Stimulated activated CD8-positive, alpha-beta memory T cell treated with anti-CD3 and anti-CD28 coated beads, Interleukin-15, amount 100 ng/mL, for 4 hours (primary cell): ENCODE measurements at places on chromosomes 3 and 15.

DNA sequence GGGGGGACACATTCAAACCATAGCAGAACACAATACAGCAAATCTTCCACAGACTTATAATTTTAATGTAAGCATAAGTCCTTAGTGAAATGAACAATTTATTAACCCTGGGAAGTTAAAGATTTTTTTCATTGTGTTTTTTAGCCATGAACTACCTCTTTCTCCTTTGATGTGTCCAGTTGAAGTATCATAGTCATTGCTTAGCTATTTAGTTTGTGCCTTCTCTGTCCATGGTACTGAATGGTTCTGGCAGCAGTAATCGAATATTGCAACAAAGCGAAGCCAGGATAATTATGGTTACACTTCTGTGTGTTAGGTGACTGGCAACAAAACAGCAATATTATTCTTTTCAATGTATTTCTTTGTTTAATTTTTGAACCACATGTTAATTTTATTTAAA, 403.0 kb upstream of the ONECUT1 start:
- DNase-seq, result no peak

DNA sequence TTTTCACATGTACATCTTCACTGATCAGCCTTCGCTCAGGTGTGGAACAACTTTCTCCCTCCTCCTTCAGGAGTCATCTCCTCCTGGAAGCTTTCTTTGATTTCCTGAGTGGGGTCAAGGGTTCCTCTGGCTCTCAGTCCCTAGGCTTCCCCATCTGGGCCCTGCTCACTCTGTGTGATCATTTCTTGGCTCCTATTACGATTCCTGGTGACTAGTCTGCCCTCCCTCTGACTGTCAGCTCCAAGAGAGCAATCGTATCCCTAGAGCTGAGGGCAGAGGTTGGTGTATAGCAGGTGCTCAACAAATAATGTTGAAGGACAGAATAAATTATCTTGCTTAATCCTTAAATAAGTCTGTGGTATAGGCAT, 15.3 kb upstream of the PRKCD start:
- DNase-seq, result no peak

- no peak for DNase-seq
These were observed 13.2 kb upstream of the LMCD1 start for GRCh38 chr3:8488411-8488810.

GRCh38 chr3:100438623-100438974, 37.3 kb downstream of the LNP1 start:
- DNase-seq, result no peak

- DNase-seq, result no peak
These were observed 34.0 kb upstream of the ARPIN start for GRCh38 chr15:89946681-89947299.

DNA sequence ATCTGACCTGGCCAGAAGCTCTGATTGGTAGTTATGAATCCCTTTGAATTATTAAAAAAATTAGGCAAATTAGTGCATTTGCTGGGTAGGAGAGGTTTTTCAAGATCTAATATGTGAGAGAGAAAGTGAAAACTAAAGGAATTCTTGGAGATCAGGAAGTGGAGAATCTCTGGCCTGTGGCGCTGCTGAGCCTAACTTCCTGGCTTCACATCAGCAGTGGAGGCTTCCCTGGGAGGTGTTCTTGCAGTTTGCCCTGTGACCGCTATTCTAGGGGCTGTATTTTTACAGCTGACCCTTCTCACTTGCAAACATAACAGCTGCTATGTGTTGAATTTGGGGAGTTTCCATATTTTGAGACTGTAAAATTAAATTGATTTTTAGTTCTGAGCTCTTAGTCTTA, 166.4 kb downstream of the ATG7 start:
- no peak for DNase-seq

DNA sequence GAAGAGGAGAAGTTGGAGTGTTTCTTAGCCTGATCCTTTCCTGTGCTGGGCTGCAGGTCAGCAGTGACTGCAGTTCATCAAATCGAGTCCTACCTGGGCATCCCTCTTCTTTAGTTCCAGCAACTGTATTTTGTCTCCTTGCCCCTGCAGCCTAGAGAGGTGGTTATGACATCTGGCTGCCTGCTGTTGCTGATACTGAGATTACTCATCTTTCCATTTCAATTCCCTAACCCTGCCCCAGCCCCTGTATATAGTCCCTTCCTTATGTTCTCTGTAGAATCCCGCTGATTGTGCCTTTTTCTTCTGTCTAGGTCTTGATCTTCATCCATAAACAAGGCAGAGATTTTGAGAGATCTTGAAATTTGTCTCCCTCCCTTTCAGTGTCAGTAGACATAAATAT, 393.3 kb downstream of the EDEM1 start:
- no peak for DNase-seq

- no peak for DNase-seq
These were observed 217.6 kb upstream of the TOPAZ1 start for GRCh38 chr3:44023961-44024593.

- DNase-seq, result no peak
These were observed 132.3 kb downstream of the PGPEP1L start for GRCh38 chr15:98875309-98875708.

GRCh38 chr3:100083209-100083608, 31.1 kb downstream of the FILIP1L start:
- no peak for DNase-seq

- DNase-seq, result no peak
These were observed 95.5 kb upstream of the COL8A1 start for GRCh38 chr3:99542767-99543518.

- DNase-seq, result no peak
These were observed 112.1 kb upstream of the ICE2 start for GRCh38 chr15:60590935-60591495.

GRCh38 chr3:48528754-48529153, 24.8 kb upstream of the SHISA5 start:
- DNase-seq, result no peak

DNA sequence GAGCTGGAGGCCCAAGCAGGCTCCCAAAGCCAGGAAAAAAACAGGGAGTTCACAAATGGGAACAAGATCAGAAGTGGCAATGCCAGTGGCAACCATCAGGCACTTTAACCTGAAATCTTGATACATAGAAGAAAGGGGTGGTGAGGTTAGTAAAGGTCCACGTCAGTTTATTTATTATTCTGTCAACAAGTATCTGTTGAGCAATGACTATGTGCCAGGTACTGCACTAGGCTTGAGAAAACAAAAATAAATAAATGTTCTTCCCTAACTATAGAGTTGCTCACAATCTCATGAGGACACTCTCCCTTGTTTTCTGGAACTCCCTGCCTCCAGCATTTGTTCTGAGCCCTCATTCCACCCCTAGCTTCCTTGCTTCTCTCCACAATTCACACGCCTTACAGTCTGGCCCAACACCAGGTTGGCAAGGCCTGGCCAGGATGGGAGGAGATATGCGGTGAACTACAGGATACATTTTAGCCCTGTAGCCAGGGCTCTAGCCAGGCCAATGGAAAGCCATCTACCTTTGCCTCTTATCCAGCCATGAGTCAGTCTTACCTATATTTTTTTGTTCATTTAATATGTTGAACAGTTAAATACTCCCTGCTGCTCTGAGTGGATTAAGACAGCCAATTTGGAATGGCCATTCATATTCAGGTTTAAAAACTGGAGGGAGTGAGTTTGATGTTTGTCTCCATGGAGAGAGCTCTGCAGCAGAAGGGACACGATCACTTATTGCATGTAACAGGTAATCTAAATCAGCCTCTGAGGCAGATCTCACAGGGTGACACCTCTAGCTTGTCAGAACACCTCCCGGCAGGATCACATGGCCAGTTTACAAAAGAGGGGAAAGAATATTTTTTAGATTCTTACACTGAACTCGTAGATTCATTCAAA, 161.9 kb upstream of the ATP11B start:
- DNase-seq, result no peak

- DNase-seq, result no peak
These were observed 88.4 kb downstream of the PYDC2 start for GRCh38 chr3:191549357-191549756.

DNA sequence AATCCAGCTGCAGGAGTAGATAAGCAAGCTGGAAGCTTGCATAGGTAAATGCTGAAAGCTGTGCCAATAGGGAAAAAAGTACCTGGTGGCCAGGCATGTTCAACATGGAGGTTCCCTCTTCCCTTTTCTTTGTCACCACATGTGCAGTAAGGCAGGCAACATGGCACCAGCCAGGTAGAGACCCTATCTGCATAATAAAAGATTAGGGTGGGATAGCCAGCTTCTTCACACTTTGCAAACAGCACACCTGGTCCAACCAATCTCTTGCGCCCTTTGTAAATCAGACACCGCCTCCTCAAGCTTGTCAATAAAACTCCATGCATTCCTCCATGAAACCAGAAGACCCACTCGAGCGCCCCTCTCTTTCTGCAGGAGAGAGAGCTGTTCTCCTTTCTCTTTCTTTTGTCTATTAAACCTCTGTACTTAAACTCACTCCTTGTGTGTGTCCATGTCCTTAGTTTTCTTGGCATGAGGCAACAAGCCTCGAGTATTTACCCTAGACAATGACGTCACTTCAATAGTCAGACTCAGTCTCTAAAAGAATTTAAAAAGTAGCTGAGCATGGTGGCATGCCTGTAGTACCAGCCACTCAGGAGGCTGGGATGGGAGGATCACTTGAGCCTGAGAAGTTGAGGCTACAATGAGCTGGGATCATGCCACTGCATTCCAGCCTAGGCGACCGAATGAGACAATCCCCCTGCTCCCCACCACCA, 256.3 kb downstream of the SCAPER start:
- no peak for DNase-seq

DNA sequence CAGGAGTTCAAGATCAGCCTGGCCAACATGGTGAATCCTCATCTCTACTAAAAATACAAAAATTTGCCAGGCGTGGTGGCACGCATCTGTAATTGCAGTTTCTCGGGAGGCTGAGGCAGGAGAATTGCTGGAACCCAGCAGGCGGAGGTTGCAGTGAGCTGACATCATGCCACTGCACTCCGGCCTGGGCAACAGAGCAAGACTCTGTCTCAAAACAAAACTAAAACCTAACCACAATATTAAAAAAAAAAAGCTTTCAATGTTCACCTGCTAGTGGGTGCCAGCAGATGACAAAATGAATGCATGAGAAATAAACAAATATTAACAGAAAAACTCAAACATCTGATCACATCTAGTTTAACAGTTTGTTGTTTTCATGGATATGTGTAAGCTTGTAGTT, 9.0 kb downstream of the SLC24A1 start:
- DNase-seq, result no peak

GRCh38 chr15:35080226-35080625, 4.9 kb downstream of the NANOGP8 start:
- no peak for DNase-seq

DNA sequence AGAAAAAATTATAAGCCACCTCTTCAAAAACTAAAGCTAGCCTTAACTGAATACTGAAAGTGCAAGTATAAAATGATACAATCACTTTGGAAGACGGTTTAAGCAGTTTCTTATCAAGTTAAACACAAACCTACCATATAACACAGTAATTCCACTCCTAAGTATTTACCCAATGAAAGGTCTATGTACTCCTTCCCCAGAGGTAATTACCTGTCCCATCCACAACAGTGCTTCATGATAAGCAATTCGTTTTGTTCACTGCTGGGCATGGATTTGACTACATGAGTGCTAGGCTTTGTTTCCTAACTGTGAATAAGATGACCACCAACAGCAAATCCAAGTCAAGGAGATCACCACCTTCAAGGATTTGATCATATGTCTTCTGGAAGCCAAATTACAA, 4.3 kb downstream of the COX5A start:
- DNase-seq, result no peak

- DNase-seq, result no peak
These were observed 63.6 kb upstream of the NR2E3 start for GRCh38 chr15:71746719-71747118.

DNA sequence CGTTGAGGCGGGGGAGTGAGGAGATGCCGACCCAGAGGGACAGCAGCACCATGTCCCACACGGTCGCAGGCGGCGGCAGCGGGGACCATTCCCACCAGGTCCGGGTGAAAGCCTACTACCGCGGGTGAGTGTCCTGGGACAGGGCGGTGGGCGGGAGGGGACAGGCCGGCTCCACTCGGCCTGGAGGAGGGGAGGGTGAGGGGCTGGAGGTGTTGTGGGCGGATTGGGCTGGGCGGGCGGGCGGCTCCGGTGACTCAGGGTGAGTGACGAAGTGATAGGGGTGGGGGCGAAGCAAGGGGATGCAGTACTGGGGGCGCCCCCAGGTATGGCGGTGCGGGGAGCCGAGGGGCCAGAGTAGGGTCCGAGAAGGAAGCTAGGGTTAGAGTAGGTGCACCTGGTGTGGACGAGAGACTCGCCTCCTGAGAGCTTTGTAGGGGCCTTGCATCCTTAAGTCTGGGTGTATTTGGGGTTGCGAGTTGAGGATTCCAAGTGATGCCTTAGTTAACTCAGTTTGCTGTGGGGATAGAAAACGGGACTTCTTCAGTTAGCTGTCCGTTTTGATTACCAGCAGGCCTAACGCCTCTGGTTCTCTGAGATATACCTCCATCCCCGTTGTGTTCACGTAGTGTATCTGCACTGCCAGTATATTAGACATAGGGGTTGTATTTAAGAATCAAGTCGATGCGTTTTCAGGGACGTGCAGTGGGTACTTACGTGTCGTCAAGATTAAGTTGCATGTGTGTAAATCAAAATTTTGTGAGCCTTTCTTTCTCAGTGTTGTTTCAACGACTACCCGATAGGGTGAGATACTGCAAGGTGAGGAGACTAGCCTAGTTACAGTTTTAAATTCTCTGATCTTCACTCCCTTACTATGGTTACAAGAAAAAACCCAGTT, 670 bp downstream of the PRKCI start:
- peak; percentile 22 for DNase-seq

GRCh38 chr15:45640616-45641015, 5.8 kb downstream of the SQOR start:
- no peak for DNase-seq

- DNase-seq, result no peak
These were observed 226.8 kb downstream of the PLCL2 start for GRCh38 chr3:17111586-17111985.

- no peak for DNase-seq
These were observed 474.2 kb upstream of the ZNF385D start for GRCh38 chr3:22225161-22225560.

- DNase-seq, result no peak
These were observed 32.7 kb downstream of the SLC12A8 start for GRCh38 chr3:125179884-125180240.

- no peak for DNase-seq
These were observed 53.1 kb downstream of the MESD start for GRCh38 chr15:80936288-80937078.

DNA sequence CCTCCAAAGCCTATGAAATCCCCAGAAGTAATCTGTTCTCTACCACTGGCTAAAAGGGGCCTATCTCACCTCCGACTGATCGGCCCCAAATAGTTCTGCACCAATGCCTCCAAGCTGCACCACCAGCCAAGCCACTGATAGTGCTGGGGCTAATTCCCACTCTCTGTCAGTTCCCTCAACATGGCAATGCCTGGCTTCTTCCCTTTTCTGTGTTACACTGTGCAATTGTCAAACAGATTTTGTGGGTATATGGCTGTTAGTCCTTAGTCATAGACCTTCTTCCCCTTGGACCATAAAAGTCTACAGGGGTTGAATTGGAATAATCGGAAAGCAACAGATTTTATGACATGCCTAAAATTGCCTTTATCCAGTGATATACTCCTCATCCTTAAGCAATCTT, 9.3 kb upstream of the UBE2E2 start:
- no peak for DNase-seq

GRCh38 chr15:36886191-36886590, 214.2 kb downstream of the MEIS2 start:
- no peak for DNase-seq

GRCh38 chr15:90877315-90877714, 7.0 kb upstream of the FES start:
- DNase-seq, result no peak

- DNase-seq, result no peak
These were observed 380.3 kb upstream of the CBLB start for GRCh38 chr3:106249159-106249558.

GRCh38 chr3:53996141-53996874, 104.6 kb upstream of the SELENOK start:
- no peak for DNase-seq
